Brain microvascular endothelial cell (primary cell): ENCODE measurements at places on chromosomes 11 and 22.
A peak's percentile ranks its signal among the peaks of the same experiment; 100 is the strongest.

DNA sequence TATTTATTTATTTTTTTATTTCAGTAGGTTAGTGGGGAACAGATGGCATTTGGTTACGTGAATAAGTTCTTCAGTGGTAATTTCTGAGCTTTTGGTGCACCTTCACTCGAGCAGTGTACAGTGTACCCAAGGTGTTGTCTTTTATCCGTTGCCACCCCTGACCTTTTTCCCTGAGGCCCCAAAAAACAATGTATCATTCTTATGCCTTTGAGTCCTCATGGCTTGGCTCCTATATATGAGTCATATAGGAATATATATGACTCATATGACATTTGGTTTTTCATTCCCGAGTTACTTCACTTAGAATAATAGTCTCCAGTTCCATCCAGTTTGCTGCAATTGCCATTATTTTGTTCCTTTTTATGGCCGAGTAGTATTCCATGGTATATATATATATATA is 763.9 kb downstream of the NTM start:
- no peak for DNase-seq

DNA sequence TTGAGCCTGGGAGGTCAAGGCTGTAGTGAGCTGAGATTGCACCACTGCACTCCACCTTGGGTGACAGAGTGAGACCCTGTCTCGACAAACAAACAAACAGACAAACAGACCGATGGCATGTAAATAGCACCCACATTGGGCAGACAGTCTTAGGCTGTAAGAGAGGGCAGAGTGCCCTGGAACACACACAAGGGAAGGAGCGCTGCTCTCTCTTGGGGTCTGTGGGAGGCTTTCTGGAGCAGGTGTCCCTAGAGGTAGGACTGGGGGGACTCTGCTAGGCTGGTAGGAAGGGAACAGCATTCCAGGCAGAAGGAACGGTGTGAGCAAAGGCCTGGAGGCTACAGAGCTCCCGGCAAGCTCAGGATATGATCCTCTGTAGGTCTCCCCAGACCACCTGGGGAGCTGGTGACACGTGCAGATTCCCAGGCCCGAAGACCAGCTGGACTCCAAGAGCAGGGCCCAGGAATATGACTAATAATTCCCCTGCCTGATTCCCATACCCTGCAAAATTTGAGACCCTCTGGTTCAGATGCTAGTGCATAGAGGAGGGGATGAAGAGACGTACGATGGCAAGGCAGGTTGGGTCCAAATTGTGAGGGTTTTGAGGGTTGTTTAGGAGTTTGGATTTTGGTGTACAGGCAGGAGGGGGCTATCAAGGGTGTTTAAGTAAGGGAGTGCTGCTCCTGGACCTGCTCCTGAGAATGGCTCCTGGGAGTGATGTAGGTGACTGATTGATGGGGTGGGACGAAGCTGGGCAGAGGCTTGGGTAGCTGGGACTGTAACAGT is 11.6 kb downstream of the SMIM38 start:
- no peak for DNase-seq

DNA sequence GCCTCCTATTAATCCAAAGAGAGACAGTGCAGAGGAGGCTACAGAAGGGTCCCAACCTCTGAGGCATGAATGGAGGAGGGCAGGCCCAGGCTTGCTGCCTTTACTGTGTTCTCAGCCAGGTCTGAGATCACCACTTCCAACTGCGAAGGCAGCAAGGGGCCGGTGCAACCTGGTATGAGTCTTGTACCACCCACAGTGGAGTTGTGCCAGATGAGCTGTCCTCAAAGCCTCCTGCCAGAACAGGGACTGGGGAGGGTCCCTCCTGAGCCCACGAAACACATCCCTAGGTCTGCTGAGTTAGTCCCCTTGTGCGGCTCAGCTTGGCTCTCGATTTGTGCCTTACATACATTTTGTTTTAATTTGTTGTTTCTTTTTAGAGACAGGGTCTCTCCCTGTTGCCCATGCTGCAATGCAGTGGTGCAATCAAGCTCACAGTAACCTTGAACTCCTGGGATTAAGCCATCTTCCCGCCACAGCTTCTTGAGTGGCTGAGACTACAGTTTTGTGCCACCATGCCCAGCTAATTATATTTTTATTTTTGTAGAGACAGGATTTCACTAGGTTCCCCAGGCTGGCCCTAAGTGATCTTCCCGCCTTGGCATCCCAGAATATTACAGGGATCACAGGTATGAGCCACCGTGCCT is 9.3 kb downstream of the MIF start:
- DNase-seq: no peak

- no peak for DNase-seq
Observed at GRCh38 chr11:119029340-119030028, 1.2 kb downstream of the SLC37A4 start.

DNA sequence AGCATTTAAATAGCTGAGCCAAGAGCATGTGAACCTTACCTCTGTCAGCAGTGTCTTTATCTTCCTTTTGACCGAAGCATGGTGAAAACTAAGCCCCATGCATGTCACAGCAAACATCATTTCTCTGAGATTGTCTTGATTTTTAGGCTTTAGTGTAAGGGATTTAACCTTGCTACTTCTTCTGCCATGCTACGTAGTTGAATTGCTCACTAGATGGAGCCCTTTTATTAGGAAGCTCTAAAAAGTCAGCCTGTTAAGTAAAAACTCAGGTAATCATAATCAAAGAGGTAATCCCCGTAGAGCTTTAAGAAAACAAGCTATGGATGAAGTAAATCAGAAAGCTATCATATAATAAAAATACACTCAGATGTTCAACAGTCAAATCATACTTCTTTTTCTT is 149.5 kb downstream of the PGR start:
- no peak for DNase-seq

DNA sequence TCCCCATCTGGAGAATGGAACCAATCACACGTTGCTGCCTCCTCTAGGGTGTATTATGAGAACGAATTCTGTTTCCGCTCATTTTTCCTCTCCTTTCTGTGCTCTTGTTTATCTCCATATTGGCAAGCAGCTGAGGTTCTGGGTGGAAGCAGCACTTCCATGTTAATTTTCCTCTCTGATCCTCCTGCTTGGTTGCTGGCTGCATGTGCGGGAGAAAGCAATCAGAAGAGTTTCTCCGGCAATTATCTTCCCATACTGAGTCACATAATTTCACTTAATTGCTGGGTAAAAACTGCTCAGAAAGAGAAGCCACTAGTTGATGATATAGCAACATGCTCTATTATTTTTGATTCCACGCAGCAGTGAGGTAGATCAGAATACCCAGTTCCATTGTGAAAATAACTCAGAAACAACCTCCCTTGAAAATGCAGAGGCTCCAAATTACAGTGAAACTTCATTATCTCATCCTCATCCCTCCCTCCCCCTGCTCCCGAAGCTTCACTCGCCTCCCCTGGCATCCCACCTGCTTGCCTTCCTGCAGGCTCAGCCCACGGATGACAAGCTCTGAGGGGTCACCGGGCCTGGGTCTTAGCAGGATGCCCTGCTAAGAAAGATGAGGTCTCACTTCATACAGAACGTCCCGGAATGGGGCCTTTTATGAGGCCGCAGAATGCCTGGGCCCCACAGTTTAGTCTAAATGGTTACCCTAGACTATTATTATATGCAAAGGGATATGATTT is 20.4 kb downstream of the FXYD6 start:
- DNase-seq: no peak

DNA sequence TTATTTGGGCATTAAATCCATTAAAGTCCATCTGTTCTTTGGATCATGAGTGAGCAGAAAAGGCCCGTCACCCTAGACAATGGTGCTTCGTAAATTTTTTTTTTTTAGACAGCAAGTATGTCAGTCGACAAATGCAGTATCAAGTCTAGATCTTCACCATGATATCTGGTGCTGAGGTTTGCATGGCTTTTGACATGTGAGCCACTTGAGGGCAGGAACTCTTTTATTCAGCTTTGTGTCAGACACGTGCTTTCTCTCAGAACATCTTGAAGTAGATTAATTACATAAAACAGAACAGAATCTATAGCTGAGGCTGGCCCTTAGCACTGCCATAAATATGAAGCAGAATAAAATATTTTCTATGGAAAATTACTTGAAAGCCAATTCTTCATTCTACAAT is 62.9 kb upstream of the CARD18 start:
- no peak for DNase-seq

DNA sequence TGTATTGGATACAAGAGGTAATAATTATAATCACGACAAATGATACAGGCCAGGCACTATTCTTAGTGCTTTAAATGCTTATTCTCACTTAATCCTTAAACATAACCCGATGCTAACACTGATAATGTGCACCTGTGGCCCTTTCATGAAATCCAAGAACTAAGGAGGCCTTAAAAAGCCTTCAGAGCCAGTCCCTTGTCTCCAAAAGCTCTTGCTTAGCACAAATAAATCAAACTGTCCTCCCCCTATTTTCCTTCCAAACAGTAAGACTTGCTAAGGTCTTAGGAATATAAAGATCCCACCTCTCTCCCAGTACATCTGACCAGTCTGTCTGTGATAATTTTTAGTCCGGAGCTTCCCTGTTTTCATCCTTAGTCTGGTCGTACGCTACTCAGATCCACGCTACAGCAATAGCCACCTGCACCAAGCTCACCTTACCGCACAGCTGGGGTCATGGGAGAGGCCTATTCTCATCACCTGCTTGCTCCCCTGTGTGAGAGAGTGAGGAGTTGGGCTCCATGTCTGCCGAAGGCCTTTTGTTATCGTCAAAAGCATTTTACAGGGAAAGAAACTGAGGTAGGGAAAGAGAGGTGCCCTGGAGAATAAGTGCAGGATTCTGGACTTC is 16.9 kb downstream of the FXYD6 start:
- DNase-seq: no peak

GRCh38 chr11:120420572-120420971 is 84.4 kb downstream of the ARHGEF12 start:
- DNase-seq: no peak

DNA sequence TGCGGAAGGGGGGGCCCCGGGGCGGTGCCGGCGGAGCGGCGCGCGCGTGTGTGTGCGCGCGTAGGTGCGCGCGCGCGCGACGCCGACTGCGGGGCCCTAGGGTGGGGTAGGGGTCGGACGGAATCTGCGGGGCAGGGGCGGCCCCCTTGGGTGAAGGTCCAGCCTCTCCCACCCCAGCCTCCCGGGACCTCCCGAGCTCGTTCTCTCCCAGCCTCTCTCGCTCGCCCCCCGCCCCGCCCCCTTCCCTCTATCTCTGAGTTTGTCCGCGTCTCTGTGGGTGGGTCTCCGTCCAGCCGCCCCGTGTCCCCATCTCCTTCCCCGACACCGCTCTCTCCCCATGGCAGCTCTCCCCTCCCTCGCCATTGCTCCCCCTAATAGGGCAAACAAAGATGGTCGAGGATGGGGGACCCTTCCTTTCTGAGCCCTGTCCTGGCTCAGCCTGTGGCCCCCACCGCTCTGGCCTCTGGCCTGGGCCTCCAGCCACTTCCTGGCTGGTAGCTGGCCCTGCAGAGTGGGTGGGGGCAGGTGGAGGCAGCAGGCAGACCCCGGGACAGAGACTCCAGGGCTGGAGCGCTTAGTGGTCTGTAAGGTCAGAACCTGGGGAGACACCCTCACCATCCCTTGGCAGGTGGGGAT is 33.0 kb upstream of the PRR5 start:
- no peak for DNase-seq

DNA sequence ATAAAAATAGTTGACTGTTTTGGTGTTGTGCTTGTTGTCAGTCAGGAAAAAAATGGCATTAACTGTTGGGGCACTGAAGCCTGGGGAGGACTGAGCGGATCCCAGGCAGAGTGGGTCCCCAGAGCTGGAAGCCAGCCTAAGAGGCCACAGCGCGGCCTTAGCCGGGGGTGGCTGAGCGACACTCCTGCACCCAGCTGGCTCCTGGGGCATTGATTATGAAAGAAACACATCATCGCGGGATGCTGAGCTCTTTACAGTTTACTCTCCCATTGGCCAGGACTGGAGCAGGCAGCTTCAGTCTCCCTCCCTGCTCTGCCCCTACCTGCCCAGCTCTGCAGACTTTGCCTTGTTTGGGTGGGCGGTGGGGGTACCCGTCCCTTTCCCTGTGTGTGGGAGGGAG is 121.5 kb downstream of the ST3GAL4 start:
- DNase-seq: no peak

DNA sequence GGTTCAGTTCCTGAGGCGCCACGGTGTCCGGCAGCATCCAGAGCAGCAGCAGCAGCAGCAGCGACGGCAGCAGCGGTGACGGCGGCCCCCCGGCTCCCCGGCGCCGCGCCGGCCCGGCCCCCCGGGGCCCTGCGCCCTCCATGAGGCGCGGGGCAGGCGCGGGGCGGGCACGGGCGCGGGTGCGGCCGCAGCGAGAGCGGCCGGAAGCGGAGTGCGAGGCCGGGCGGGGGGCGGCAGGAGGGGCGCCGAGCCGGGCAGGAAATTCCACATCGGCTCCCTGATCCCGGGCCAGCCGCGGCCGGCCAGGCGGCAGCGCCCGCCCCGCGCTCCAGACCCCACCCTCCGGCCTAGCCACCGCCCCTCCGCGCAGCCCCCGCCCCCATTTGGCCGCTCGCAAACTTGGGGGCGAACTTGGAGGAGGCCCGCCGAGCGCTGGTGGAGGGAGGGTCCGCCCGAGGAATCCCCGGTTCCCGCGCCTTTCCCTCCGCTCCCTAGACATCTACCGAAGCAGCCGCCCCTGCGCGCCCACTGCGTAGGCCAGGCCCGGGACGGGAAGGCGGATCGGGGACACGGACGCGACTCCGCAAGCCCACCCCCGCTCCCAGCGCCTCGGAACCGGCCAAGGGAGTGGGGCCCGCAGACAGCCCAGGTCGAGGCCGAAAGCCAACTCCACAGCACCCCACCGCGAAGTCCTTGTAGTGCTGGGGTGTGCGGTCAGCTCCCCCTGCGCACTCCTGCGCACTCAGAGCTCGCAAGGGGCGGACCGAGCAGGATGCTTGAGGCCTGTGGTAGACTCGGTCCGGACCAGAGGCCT is at the start of gene SCARF2:
Gene SCARF2, minus strand, starts transcription at position 213 of the 814 bp plus-strand sequence. Its CDS starts 71 bp downstream, at position 142.
- DNase-seq: no peak

- no peak for DNase-seq
Observed at GRCh38 chr11:47384498-47384897, 6.2 kb upstream of the SPI1 start.

- DNase-seq: no peak
Observed at GRCh38 chr22:20024225-20024624, 3.3 kb downstream of the TANGO2 start.

DNA sequence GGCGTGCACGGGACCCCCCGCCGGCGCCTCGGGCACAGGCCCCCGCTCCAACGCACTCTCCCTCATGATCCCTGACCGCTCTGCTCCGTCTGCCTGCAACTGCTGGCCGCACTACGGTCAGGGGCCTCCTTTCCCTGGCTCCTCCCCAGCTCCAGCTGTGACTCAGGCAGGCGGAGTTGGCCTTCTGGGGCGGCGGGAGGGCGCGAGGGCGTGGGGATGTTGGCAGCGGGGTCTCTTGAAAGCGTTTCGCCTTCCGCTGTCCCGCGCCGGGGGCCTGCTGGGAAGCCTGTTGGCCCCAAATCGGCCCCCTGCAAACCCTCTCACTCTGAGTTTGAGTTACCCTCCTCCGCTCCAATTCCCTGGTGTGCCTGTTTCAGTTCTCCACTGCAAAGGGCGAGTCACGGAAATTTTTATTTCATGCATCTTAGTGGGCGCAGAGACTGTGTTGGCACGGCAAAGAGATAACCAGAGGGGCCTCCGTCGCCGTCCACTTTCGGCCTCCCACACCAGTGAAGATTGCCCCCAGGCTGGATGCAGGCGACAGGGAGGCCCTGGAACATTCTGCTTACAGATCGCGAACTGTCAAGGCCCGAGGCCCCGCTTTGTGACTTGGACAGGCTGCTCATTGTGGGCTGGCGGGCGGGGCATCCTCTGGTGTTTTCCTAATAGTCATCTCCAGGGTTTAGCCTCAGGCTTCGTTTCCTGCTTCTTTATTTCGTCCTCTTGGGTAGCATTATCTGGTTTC is at the start of gene CAVIN3:
Gene CAVIN3, minus strand, starts transcription at position 91 of the 745 bp plus-strand sequence. Its CDS starts 25 bp downstream, at position 66.
- peak; percentile 85 for DNase-seq
